EH (cell line): ENCODE measurements at places on chromosomes 6 and 20.
A peak's percentile ranks its signal among the peaks of the same experiment; 100 is the strongest.

GRCh38 chr20:22371843-22372242 is 212.5 kb downstream of the FOXA2 start:
- DNase-seq, result no peak

- peak; percentile 79 for DNase-seq
Observed at GRCh38 chr20:47233333-47234188, 122.9 kb downstream of the ZMYND8 start.

DNA sequence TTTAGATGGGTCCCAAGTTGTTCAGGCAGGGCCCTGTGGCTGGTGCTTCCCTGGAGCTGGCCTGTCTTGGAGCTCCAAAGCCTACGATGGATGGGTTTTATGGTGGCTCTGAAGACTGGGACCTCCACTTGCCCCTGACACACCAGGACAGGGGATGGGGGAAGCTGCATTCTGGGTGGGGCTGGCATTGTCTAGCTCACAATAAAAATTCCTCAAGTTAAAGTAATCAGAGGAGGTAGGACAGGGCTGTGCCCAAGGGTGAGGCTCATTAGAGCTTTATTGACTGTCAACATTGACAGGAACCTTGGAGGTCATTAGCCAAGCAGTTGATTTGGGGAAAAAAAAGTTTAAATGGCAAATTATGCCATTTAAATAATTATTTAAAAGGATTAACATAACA is 35.7 kb downstream of the TFAP2C start:
- no peak for DNase-seq

- peak; percentile 83 for DNase-seq
Observed at GRCh38 chr6:19465760-19466159, 371.4 kb upstream of the ID4 start.

- DNase-seq, result no peak
Observed at GRCh38 chr20:12058216-12058615, 140.5 kb downstream of the BTBD3 start.

- peak; percentile 7 for DNase-seq
Observed at GRCh38 chr6:3457710-3458602, 1.1 kb upstream of the SLC22A23 start.

DNA sequence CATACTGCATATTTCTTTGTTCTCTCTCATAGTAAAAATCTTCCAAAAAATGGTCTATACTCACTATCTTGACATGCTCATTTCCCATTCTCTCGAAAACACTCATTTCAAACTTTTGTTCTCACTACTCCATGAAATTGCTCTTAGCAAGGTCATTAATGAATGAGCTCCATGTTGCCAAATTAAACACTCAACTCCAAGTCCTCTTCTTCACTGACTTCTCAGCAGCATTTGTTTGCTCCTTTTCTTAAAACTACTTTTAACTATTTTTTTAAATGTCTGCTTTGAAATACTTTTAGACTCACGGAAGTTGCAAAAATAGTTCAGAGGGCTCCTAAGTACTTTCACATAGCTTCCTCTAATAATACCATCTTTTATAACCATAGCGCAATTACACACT is 274.0 kb upstream of the PREP start:
- no peak for DNase-seq

- no peak for DNase-seq
Observed at GRCh38 chr20:37344506-37345338, 1.2 kb upstream of the SRC start.
